CD4-positive, alpha-beta T cell treated with Interleukin-6 for 4 hours (primary cell): ENCODE measurements at places on chromosomes 7 and 10.

GRCh38 chr7:142469696-142470543, 212.1 kb upstream of the PRSS58 start:
- DNase-seq, result no peak

- DNase-seq, result no peak
Measured at GRCh38 chr7:132759482-132760243, 183.4 kb upstream of the PLXNA4 start.

DNA sequence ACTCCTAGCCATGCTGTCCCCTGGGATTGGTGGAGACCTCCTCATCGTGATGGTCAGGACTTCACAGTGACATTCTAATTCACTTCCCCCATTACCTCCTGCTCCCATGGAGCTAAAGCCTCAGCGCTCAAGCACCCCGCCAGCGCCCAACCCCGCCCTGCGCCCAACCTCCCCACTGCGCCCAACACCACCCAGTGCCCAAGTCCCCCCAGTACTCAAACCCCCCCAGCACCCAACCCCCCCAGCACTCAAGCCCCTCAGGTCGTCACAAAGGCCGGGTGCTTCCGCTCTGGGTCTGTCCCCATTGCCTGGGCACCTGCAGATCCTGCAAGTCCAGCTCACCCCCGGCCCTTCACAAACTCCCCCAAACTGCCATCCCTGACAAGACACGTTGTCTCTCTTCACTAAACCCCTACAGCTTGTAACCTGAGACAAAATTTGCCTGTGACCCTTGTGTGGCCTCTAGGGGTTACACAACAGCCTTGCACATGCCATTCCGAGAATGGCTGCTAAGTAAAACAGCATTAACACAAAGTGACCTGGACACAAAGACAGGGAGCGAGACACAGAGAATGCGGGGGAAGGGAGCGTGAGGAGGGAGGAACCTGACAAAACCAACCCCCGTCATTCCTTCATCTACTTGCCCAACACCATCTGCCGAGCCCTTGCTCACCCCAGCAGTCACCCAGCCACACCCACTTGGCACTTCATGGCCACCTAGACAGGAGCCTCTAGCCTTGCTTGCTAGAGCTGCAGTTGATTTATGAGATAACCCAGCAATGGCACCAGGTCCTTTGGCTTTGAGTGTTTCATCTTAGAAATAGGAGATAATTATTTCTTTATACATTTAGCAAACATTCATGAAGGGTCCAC, 107.8 kb downstream of the ADARB2 start:
- no peak for DNase-seq

DNA sequence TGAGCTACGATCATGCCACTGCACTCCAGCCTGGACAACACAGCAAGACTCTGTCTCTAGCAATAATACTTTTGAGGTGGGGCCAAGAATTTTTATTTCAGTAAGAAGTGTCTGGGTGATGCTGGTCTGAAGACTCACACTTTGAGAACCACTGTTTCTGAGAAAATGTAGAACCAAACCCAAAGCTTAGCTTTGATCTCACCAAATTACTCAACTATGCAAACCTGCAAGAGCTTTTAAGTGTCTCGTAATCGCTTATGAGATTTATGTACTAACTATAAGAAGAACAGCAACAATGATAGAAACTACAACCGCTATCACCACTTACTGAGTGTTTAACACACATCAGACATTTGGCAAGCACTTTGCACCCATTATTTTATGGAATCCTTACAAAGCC, 29.5 kb downstream of the APBB1IP start:
- no peak for DNase-seq

- no peak for DNase-seq
Measured at GRCh38 chr10:126066456-126066855, 170.1 kb downstream of the FANK1 start.

GRCh38 chr7:3034591-3035150, 9.0 kb downstream of the CARD11 start:
- DNase-seq, result no peak

- no peak for DNase-seq
Measured at GRCh38 chr7:95861041-95861440, 88.7 kb downstream of the DYNC1I1 start.

DNA sequence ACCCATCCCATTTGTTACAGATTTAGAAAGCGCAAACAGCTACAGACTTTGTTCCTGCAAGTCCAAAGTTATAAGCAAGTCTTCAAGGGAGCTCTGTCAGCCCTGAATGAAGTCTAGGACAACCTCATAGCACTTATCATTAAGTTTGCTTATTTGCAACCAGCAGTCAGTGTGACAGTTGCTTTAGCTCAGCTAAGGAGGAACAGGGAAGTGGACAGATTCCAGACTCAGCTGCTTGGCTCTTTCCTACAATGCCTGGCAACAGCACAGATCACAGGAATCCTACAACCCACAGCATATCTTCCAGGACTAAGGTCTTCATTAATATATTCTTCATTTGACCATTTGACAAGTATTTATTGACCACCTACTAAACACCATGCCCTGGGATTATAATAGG, 17.4 kb upstream of the KIF5B start:
- no peak for DNase-seq

DNA sequence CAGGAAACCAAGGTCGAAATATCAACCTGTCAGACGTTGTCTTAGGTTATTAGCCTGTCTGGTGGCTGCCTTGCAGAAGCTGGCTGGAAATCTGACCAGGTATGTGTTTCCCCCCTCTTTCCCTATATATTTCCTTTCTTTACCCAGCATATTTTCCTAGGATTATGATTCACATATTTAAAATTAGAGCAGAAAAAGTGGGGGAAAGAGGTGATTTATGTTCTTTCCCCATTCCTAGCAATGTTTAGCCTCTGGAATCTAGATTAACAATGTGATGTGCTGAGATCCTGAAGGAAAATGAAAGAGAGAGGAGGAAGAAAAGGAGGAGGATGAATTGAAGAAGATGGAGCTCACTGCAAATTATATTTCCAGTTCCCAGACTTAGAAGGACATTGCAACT, 421.4 kb upstream of the AUTS2 start:
- no peak for DNase-seq

DNA sequence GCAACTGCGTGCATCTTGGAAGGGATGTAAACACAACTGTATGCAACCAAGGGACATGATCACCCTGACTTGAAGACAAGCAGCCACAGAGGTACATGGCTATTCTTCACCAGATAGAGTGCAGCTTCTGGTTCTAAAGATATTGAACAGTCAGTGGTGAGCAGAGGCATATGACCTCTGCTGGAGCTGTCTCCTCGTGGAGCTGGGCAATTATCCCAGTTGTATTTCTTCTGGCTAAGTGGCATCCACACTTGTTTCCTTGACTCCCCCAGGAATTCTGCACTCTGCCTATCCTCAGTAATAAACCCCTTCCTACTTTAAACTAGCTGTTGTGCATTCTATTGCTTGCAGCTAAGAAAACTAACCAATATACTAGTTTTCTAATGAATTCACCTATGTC, 216.8 kb downstream of the THSD7A start:
- DNase-seq, result no peak

GRCh38 chr10:38146579-38147333, 52.6 kb downstream of the ZNF37A start:
- no peak for DNase-seq

DNA sequence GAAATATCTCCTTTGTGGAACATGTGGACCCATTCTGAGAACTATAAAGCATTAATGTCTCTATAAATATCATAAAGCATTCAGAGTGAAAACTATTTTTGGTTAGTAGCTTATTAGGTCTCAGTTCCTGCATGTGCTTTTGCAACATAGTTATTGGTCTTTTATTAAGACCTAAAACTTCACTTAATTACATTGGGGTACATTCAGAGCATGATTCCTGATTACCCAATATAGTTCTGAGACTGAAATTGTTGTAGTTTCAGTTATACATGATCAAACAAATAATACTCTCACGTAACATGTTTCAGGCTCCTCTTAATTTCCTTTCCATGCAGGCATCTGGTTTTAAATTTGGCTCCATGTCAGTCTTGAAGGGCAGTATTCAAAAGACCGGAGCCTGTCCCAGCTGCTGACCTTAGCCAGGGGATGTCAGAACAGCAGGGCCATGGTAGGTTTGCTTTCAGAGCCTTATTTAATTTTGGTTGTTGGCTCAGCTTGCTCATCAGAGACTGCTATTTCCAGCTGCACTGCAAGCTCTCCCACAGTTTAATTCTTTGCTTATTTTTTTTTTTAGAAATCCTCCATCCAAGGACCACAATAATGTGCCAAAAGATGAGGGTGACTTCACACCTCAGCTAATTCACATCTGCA, 447.8 kb upstream of the FZD8 start:
- no peak for DNase-seq

DNA sequence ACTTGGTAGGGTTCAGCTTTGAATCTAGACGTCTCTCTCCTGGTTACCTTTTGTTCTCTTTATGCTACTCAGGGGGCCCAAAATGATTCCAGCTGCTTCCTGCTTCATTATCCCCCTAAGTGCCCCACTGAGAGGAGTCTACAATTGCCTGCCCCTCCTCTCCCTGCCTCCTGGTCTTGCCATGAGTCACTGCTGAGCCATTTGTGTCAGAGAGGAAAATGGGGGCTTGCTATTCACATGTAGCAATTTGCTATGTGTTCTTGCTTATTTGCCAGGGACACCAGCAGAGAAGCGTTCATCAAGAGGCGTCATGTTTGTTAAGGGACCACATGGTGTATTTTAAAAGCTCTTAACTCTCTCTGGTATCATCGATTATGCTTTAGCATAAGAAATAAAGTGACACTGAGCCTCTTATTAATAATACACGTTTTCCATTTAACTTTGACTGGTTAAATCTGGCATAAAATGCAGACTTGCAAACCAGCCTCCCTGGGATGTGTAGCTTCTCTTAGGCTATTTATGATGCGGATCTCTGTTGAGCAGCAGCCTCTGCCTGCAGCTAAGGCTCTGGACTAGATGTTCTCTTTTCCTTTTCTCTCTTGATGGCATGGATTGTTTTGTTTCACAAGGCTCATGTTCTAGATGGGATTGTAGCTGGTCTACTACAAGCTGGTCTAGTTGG, 239.3 kb downstream of the AUTS2 start:
- DNase-seq, result no peak

DNA sequence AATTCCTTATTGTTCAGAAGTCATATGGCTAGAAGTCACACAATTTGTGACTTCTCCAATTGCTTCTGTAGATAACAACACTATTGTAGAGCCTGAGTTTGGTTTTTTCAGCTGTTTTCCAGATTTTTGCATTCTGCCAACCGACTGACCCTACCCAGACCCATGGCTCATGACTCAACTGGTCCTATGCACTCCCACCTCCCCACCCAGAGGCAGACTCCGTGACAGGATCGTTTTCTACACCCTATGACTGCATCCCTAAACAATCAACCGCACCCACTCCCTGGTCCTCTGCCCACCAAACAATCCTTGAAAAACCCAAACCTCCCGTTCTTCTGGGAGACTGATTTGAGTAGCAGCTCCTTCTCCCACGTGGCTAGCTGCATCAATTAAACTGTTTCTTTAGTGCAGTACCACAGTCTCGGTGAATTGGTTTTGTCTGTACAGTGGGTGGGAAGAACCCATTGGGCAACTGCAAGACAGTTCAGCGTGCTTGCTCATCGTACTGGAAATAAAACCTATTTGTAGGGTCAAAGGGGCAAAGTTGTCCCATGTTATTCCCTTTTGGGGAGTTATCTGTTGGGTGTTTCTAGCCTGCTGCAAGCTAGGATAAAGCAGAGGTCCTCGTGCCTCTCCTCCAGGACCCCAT, 150.3 kb upstream of the FAM20C start:
- no peak for DNase-seq

DNA sequence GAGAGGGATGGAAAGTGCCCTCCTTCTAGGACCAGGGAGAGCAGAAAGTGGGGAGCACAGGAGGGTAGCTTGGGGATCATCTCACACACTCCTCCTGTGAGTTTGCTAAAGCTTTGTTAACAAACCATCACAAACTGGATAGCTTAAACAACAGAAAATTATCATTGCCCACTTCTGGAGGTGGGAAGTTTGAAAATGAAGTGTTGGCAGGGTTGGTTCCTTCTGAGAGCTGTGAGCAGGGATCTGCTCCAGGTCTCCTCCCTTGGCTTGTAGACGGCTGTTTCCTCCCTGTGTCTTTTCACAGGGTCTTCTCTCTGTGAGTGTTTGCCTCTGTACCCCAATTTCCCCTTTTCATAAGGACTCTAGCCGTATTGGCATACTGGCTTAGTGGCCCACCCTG, 32.0 kb upstream of the CXCL12 start:
- DNase-seq, result no peak

DNA sequence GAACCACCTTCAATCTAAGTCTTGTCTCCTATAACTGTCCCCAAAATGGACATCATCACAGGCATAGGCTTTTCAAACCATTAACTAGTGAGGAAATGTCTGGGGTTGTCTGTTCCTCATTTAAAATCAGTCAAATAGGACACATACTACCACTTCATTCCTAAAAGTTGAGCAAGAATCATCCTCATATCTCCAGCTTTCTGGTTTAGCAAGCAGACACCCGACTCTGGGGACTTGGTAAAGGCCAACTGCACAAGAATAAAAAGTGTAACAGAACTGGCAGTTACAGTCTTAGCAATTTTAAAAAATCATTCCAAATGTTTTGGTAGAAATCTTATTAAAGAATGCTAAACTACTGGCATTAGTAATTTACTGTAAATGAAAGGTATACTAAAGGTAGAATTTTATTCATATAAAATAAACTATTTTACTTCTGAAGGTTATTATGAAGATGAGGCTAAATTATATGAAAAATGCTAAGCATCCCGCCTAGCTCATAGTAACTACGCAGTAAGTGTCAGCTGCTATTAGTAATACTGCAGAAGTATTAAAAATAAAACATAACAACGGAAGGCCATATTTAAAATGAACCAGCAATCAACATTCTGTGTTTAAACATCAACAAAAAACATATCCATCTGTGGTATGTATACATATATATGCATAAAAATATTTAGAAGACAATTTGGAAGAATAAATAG, 60.8 kb downstream of the ZNF438 start:
- DNase-seq, result no peak
